T-helper 22 cell (primary cell): ENCODE measurements at places on chromosomes 16 and 17.

DNA sequence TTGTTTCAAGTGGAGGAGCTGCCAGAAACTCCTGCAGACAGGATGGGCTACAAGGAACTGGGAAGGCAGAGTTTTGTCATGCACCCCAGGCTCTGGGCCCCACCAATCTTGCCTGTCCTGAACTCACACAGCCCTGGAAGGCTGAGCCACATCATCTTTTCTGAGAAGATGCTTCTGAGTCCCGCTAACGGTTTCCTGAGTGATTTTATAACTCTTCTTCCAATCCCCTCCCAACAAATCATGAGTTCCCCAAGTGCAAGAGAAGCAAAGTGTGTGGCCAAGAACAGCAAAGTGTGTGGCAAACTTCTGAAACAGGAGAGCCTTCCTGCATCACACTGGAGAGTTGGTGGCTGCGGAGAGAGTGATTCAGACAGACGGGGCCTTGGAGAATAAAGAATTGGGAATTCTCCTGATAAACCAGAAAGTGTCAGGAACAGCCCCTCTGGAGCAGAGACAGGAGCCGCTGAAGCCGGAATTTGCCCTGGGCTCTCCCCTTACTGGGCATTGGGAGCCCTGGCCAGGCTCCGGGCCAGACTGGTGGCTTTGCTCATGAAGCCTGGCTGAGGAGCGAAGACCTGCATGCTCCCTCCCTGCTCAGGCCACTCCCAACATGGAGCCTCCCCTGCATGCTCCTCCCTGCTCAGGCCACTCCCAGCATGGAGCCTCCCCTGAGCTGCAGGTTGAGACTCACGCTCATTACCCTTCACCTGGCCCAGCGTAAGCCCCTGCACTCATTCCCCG lies 47.2 kb downstream of the PITPNM3 start:
- DNase-seq, result no peak

- DNase-seq, result no peak
These were observed 175.6 kb upstream of the IRX3 start for GRCh38 chr16:54462151-54462651.

GRCh38 chr17:43316522-43317142 lies 82.2 kb upstream of the ARL4D start:
- no peak for DNase-seq

GRCh38 chr16:1108299-1109252 lies 12.5 kb upstream of the C1QTNF8 start:
- DNase-seq, result no peak

- no peak for DNase-seq
These were observed 121.1 kb downstream of the SPACA3 start for GRCh38 chr17:33112763-33113162.

DNA sequence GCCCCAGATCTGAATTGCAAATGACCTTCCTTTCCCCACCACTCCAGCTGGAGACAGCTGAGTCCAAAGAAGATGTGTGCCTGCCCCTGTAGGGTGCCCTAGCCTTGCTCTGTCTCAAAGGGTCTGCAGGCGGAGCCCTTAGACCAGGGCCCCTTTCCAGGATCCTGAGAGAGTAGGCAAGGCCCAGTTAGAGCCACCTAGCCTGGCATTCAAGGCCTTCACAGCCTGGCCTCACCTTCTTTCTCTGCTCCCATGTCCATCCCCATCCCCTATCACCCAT lies 66.6 kb upstream of the LHX1 start:
- DNase-seq, result no peak

DNA sequence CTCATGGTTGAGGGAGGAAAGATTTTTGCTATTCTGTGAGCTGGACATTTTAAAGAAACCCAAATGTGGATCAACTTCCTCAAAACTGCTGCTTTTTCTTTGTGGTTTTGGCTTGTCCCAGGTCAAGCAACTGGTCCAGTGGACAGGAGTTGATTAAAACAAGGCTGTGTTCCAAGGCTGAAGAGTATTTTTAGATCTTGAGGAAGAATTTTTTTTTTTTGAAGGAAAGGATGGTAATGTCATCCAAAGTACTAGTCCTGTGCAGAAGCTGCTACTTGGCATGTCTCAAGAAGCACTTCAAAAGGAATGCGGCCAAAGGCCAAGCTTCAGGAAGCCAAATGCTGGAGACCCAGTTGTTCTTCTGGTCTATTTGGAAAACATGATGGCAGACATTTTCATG lies 8.0 kb upstream of the MYH2 start:
- no peak for DNase-seq

GRCh38 chr17:77926981-77927380 lies 31.5 kb upstream of the TNRC6C start:
- DNase-seq, result no peak

GRCh38 chr17:80829166-80829813 lies 162.4 kb upstream of the CHMP6 start:
- no peak for DNase-seq

DNA sequence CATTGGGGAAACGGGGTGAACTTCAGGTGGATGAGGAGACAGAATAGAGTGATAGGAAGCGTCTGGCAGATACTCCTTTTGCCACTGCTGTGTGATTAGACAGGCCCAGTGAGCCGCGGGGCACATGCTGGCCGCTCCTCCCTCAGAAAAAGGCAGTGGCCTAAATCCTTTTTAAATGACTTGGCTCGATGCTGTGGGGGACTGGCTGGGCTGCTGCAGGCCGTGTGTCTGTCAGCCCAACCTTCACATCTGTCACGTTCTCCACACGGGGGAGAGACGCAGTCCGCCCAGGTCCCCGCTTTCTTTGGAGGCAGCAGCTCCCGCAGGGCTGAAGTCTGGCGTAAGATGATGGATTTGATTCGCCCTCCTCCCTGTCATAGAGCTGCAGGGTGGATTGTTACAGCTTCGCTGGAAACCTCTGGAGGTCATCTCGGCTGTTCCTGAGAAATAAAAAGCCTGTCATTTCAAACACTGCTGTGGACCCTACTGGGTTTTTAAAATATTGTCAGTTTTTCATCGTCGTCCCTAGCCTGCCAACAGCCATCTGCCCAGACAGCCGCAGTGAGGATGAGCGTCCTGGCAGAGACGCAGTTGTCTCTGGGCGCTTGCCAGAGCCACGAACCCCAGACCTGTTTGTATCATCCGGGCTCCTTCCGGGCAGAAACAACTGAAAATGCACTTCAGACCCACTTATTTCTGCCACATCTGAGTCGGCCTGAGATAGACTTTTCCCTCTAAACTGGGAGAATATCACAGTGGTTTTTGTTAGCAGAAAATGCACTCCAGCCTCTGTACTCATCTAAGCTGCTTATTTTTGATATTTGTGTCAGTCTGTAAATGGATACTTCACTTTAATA lies 7.0 kb upstream of the TMEM235 start:
- DNase-seq, result no peak

- no peak for DNase-seq
These were observed 10.2 kb downstream of the DPEP1 start for GRCh38 chr16:89623511-89624261.

DNA sequence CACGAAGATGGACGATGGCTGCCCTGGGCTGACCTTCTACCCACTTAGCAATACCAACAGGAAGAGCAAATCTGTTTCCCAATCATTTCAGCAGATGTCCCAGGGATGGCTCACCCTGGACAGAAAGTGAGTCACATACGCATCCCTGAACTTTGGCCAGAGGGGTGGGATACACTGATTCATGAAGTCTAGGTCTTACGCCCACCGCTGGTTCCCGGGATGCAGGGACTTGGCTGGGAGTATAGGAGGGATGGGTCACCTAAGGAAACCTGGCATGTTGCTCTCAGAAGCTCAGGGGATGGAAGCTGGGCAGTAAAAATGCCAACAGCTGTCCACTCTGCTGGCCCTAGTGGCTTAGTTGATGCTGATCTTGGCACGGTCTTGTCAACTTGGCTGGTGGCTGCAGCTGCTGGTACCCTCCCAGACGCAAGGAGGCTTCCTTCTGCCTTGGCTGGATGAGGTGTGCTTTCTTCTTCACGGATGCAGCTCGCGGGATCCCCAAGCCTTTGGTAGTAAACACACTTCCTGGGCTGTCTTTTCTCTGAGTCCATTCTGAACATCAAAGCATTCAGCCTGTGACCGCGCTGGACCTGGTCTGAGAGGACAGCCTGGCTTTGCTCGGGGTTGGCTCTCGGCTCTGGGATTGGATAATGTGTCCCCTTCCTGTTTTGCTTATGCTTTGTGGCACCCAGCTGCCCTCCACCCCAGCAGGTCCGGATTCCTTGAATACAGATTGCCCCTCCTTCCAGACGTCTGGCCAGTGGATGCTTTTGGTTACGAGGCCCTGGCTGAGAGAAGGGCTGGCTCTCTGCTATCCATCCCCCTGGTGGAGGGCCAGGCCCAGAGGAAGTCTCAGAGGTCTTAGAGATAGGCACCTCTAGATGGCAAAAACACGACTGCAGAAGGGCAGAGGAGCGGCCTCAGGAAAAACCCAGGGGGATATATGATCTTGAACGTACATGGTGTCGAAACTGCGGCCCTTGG lies 71.5 kb downstream of the RAP1GAP2 start:
- DNase-seq, result no peak

DNA sequence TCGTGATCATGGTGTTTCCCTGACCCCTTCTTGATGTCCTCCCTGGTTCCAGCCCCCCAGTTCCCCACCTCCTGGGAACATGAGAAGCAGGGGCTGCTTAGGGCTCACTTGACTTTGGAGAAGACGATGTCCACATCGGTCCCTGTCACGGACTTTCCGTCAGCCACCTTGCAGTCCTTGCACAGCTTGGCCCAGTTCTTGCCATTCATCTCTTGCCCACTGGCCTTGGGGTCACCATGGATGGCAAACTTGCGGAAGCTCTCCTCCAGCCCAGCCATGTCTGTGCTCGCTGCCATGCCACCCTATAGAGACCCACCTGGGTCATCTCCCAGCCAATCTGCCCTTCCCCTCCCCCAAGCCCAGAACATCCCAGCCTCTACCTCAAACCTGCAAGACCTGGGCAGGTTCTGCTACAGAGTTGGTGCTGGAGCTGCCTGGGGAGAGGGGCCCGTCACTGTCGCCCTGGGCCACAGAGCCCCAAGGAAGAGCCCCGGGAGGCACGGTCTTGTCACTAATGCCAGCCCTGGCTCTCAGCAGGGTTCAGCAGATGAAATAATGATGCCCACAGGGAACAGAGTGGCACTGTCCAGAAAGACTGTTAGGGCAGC lies 2.4 kb downstream of the TPPP3 start:
- DNase-seq, result no peak

GRCh38 chr17:17840751-17841591 lies 4.2 kb upstream of the SREBF1 start:
- DNase-seq, result no peak

- DNase-seq, result no peak
These were observed 6.1 kb upstream of the SPN start for GRCh38 chr16:29656688-29657523.

GRCh38 chr17:31136319-31136718 lies 41.5 kb downstream of the NF1 start:
- DNase-seq, result no peak

DNA sequence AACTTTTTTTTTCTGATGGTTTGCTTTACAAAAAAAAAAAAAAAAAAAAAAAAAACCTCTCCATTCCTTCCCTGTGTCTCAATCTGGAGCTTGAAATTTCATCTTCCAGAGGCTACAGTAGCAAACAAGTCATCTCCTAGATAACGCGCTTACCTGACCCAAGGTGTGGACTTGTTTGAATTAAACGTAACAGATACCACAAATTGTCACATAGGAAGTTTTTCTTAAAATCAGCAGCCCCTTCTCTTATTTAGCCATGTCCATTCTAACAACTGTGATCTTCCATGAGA lies 2.0 kb downstream of the STAT5B start:
- DNase-seq, result no peak

- no peak for DNase-seq
These were observed 199.0 kb upstream of the SOX9 start for GRCh38 chr17:71921796-71922195.

DNA sequence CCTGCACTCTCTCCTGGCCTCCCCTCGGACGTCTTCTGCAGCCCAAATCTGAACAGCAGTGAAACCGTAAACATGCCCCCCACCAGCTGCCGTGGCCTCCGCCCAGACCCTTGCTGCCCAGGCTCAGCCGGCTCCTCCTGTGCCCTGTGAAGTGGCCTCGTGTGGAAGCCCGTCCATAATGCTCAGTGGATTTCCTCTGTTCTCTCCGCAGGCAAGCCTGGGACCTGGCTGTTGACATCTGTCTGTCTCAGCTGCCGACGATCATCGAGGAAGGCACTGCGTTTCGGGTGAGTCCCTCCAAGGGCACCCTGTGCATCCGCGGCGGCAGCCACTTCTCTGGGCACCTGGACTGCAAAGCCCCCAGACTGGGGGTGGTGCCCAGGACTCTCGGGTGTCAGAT lies 153.9 kb upstream of the CHMP6 start:
- DNase-seq, result no peak

DNA sequence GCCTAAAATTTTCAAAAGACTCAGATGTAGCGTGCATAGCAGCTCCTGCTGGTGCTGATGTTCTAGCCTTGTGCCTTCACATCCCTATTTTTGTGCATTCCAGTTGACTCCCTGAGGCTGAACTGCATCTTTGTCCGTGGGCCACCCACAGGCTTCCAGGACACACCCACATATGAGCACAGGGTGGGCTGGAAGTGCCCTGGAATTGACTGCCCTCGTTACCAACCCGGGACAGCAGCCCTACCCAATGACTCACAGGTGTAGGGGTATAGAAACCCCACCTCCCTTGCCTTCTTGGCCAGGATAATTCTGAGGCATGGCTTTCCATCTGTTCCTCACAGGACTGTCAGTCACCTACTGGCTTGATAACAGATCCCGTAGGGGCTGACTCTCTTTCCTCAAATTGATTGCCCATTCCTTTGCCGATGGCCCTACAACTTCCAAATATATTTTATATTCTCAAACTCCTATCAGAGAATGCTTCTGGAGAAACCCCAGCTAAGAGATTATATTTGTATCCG lies 65.9 kb upstream of the CDH13 start:
- no peak for DNase-seq

DNA sequence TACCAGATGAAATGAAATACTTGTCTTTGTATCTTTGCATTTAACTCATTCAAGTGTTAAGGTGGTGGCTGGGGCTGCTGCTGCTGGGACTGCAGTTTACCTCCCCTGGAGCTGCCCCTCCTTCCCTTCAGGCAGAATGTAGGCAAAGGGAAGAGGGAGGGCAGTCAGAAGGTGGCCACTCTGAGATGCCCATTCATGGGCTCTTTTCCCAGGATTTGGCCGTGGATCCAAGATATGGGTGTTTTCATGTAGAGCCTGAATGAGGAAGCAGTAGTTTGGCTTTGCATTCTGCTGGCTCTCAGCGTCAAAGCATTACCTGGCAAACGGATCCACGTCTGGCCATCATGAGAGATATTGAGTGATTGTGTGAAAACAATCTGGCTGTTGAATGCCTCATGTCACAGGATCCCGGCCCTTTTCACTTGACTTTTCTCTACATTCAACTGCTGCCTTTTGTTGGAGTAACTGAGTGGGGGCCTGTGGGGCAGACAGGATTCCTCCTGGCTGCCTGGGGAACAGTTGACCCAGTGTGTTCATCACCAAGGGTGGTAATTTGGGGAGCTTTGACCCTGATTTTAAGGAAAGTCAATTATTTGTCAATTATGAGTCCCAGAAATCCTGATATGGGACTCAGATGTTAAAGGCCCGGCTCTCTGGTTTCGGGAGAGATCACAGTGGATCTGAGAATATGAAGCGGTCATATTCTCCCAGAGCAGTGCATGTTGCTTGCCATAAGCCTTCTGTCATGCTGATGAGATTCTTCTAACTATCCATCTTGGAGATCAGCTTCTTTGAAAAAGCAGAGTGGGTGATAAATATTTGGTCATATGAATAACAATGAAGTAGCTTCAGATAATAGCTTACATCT lies 236.8 kb downstream of the IRX3 start:
- no peak for DNase-seq
